Cardiac muscle cell (in vitro differentiated cells and primary cell): ENCODE measurements at places on chromosomes 12 and 14. TPM values are rescaled to one million over a fixed set of nuclear protein-coding genes. Genes with fewer than 3 reads are reported as not detected.

GAS2L3 gene
- polyA plus RNA-seq = 0.07 and 10.4 TPM in 2 replicates

DNA sequence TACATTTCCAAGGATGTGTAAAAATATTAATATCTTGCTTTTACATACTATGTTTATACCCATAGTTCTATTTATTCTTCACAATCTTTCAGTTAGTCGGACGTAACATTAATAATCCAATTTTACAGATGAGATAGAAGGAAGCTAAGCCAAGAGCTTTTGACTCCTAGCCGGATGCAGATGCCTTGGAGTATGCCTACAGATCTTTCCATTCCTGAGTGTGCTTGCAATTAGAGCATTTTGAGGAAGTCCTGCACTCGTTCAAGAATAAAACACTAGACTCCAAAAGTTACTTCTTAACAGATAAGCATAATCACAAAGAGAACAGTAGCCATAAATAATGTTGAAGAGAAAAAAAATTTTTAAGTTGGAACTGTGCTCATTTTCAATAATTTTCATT is 337.6 kb upstream of the CLEC14A start:
- no peak for DNase-seq

CLBA1 gene
- 13.4 and 20.4 TPM in 2 replicates for polyA plus RNA-seq

COQ5 gene
- 99.3 and 112 TPM in 2 replicates for polyA plus RNA-seq

DNA sequence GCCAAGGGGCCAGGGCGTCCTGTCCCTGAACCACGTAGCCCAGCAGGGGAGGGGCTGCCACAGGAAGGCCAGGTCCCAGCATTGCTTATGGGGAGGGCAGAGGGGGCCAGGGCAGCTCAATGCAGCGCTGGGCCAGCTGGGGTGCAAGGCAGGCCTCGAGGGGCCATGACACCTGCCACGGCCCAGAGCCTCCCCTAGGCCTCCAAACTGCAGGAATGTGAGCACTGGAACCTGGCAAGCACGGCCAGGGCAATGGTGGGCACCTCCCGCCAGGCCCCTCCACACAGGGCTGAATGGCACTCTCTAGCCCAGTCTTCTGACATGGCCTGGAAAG is 32.5 kb upstream of the GPR132 start:
- DNase-seq = no peak

HVCN1 gene
- polyA plus RNA-seq = 3.8 and 6.1 TPM in 2 replicates

GRCh38 chr12:6603095-6603567 is 4.0 kb downstream of the CHD4 start:
- peak; percentile 36 for DNase-seq

TMEM119 gene
- polyA plus RNA-seq = 0.21 and 1.5 TPM in 2 replicates
